DMS153 (cell line): ENCODE measurements at places on chromosomes 3 and 15.

- DNase-seq: peak; percentile 46
Measured at GRCh38 chr3:99920481-99921376, 103.1 kb downstream of the CMSS1 start.

DNA sequence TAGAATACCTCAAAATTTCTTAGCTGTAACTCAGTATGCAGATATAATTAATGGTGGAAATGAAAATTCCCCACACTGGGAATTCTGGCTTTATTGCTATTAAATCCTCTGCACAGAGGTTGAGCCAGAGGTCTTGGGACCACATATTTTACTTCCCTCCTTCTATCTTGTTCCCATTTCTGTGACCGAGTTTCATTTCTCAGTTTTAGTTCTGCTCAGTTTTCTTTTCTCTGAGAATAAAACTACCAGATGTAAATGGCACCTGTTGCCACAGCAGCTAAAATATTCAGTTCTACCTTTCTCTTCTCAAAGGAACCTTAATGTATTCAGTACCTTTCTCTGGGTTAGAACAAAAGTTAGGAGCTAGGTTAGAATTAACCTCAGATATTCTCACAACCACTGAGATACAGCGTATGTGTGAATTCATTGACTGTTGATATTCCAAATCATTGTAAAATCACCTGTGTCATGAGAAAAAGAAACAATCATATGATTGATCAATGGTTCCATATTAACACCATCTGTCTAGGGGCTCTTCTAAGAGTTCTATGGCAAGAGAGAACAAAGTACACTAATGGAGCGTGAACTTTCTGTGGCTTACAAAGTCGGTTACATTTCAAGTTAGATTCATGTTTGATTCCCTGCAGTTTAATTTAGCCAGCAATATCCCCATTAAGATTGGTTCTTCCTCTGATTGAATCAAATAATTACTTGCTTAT, 374.1 kb downstream of the EFHB start:
- no peak for DNase-seq

DNA sequence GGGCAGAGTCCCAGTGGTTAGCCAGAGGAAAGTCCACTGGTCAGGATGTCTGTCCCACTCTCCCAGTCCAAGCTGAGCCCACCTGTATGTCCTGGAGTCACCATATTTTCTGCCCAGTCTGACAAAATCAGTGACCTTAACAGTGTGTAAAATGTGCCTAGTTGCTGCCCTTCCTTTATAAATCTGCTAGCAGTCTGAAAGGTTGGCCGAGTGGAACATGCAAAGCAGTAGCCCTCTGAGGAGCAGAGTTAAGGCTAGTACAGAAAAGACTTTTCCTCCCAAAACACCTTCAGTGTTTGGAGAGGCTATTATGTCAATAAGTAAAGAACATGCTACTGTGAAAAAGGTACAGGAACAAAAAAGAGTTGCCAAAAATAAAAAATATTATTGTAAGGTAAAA, 15.3 kb downstream of the TTC21A start:
- DNase-seq: no peak

GRCh38 chr3:187662848-187663409, 7.3 kb downstream of the SST start:
- DNase-seq: no peak

- DNase-seq: no peak
Measured at GRCh38 chr3:188624384-188624783, 470.4 kb downstream of the LPP start.

GRCh38 chr15:37057831-37058230, 42.5 kb downstream of the MEIS2 start:
- DNase-seq: no peak

GRCh38 chr3:65901226-65901625, 137.5 kb downstream of the MAGI1 start:
- no peak for DNase-seq

DNA sequence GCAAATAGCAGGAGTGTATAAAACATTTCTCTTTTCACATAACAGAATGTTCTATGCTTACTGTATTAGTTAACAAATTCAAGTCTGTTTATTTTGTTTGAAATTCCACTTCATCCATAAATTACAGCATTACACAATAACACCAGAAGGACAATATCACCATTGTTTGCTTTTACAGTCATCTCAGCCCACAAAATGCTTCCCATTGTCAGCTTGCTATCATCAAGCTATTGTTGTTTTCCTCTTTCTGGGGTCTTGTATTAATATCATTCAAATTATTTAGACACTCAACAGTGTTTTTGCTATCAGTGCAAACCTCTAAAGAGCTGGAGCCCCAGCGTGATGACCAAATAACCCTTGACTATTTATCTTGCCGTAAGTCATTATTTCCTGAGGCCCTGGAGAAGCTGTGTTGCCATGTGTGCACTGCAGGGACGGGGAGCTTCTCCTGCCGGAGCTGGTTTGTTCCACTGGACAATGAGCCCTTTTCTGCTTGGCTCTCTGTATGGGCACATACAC, 1.1 kb downstream of the SAMMSON start:
- DNase-seq: no peak
